ENCODE measurements at places on chromosomes 2 and 18. TPM values are rescaled to one million over a fixed set of nuclear protein-coding genes. Genes with fewer than 3 reads are reported as not detected.

DNA sequence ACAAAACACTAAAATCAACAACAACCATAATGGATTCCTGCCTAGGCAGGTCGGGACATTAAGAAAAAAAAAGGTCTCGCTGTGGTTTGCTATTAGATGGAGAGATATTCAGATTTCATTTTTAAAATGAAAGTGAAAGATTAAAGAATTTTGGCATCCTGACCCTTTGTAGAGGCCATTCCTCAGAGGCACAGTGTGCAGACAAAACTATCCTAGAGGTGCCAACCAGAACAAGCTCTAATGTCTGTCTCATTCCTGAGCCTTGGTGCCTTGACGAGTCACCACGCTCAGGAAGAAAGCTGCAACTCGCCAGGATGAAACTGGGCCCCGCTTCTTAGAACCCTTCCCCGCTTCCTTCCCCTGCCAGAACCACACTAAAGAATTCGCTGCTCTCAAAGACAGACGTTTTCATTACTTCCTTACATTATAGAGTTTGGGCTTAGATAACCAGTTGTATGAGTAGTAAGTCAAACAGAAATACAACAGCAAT lies 156.0 kb downstream of the TGIF1 start:
- peak; percentile 35 for DNase-seq

DNA sequence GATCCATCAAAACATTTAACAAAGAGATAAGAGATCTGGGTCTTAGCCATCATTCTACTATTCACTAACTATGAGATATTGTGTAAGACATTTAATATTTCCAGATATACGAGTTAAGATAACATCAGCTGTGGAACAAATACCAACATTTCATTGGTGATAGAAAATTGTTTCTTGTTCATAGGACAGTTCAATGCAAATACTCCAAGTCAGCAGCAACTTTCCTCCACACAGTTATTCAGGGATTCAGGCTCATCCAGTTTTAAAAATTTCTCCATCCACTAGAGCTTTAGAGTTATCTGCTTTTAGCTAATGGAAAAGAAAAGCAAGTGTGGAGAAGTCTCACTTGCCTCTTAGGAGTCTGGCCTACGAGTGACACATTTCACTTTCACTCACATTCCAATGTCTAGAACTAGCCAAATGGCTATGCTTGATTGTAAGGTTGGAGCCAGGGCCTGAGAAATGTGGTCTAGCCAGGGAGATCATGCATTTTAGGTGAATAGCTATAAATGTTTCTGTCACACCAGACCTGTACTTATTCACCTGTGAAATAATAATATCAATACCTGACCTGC lies 119.3 kb upstream of the MAPRE2 start:
- no peak for DNase-seq

GRCh38 chr2:7333189-7333765 lies 416.1 kb downstream of the RNF144A start:
- no peak for DNase-seq

DNA sequence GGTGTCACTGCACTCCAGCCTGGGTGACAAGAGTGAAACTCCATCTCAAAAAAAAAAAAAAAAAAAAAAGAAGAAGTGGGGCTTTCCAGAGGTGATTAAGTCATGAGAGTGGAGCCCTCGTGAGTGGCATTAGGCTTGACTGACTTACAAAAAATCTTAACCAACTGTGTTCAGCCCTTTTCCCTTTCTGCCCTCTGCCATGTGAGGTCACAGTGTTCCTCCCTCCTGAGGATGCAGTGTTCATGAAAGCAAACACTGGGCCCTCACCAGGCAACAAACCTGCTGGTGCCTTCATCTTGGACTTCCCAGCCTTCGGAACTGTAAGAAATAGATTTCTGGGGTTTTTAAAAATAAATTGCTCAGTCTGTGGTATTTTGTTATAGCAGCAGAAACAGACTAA lies 37.0 kb upstream of the METTL21A start:
- no peak for DNase-seq

- no peak for DNase-seq
Observed at GRCh38 chr2:69209482-69209881, 177.5 kb downstream of the GFPT1 start.

DNA sequence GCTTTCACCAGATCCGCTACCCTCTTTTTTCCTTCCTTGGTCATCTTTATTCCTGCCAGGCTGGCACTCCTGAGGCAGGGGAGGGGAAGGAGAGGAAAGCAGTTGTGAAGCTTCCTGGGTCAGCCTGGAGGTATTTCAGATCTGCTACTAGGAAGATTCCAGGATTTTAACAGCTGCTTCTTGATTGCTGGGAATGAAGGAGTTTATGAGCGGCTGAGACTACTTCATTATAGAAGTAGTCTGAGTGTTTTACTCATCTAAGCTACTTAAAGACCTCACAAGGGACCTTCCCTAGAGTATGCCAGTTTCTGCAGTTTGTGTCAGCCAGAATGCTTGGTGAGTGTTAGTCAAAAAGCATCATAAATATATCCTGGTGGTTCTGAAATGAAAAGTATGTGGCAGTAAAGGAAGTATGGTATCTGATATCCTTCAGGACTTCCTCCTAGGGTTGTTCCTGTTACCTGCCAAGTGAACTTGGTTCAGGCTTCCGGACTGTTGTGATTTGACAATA lies 1.9 kb downstream of the TANC1 start:
- no peak for DNase-seq

DNA sequence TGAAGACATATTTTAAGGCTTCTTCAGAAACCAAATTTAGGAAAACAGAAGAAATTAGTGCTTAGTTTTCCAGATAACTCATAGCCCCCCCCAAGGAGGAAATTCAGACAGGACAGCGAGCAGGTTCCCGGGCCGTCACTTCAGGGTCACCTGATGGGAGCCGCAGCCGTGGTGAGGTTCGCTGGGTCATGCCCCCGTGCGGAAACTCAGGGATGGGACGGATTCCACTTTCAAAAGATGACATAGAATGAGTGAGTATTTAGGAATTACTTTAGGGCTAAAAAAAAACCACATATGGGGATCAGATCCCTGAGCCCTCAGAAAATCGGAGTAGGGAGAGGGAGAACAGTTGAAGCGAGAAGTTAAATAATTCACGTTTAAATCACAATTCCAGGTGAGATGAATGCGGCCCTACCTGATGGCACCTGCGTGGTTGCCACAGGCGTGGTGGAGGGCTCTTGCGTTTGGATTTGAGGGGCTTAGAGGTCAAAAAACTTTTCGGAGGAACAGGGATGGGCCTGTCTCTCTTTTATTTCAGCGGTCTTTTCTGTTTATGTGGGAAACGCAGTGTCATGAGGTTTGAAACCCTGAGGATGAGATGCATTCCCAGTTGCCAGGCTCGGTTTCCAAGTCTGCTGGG lies 114.4 kb downstream of the NFATC1 start:
- DNase-seq: peak; percentile 54

- no peak for DNase-seq
Observed at GRCh38 chr2:9548506-9548905, 7.1 kb downstream of the ADAM17 start.

DNA sequence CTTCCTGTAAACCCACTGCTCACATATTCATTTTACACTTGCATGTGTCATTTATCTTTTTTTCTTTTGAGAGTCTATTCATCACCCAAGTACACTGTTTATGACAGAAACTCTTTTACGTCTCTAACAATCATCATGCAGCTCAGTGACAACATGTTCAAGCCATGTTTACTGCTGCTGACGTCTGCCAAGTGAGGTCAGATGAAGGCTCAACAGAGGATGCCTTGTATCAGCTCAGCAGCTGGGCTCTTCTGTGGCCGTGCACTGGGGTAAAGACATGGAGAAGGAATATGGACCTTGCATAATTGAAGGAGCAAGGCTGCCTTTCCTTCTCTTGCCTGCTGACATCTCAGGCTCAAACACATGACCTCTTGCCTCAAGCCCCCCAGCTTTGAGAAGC lies 99.6 kb downstream of the ADD2 start:
- DNase-seq: peak; percentile 38

DNA sequence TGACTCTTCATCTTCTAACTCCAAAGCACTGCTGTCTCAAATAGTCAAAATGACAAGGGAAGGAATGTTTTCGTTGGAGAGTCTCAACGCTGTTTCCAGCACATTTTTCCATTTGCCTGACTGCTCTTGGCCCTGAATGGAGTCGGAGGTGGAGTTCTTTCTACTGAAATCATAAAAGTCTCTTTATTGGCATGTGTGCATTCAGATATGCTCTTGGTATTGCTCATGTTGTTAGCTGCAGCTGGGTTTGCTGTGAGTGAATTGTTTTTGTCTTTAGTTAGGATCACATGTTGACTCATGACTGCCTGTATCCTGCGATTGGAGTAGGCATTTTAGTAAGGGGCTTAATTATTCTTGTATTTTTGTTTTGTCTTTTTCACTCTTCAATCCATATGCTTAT lies 16.8 kb downstream of the TMEM17 start:
- DNase-seq: no peak

DNA sequence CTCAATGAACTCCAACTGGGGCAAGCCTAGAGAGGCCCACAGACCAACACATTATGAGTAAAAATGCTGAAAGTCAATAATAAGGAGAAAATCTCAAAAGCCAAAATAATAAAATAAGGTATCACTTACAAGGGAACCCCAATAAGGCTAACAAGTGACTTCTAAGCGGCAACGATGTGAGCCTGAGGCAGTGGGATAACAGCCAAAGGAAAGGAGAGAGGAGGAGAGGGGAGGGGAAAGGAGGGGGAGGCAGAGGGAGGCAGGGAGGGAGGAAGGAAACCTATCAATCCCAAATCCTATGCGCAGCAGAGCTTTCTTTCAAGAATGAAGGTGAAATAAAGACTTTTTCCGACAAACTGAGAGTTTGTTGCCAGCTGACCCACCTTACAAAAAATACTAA lies 6.0 kb upstream of the NFATC1 start:
- DNase-seq: no peak

DNA sequence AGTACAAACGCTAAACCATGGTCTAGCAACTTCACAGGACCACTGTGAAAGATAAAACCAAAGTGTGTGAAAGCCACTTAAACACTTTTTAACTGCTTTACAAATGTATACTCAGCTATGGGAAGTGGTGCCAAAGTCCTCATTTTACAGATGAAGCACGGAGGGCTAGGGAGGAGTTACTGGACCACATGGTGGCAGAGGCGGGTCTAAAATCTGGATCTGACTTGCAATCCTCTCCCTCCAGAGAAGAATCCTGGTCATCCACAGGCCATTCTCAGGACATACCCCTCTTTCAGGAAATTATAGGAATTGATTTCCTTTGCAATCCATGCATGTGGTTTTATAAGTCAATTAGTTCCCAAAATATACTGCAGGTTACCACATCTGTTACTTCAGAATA lies 84.6 kb upstream of the GYPC start:
- DNase-seq: no peak

- no peak for DNase-seq
Observed at GRCh38 chr2:56133931-56134629, 49.7 kb upstream of the CCDC85A start.

- DNase-seq: no peak
Observed at GRCh38 chr2:64234785-64235184, 90.6 kb upstream of the PELI1 start.

GRCh38 chr2:7692657-7693161 lies 775.5 kb downstream of the RNF144A start:
- DNase-seq: peak; percentile 91

DNA sequence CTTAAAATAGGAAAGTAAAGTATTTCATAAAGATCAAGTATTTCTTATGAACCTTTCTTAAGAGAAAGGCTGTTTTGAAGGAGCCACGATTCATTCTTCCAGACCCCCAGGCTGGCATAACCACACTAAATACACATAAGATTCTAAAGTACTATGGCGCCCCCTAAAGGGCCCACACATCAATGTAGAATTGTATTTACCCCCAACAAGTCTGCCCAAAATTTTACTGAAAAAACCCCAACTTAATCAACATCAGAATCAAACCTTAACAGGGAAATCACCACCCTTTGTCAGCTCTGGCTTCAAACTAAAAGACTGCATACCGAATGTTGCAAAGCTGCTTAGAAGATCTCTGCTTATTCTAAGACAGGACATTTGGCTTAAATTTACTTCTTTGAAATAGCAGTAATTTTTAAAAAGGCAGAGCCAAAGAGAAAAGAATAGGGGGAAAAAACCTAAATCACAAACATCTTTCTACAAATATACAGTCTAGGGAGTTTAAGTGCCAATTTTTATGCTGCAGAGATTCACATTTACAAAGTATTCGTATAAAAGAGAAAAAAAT lies 20.4 kb upstream of the BCL2 start:
- no peak for DNase-seq

GRCh38 chr18:55582325-55582724 lies 5.7 kb downstream of the TCF4 start:
- no peak for DNase-seq

DNA sequence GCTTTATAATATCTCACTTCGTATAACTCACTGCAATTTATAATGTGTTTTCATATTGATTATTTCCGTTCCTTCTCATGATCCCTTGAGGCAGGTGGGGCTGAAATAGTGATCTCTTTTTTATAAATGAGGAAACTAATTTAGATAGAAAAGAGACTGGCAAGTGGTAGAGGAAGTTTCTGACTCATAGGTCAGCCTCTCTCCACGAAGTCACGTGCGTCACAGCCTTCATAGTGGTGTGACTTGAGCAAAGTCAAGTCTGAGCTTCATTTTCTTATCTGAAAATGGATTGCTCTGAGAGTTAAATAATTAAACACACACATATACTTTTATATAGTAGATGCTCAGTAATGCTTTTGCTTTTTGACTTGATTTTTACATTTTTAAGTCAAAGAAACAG lies 19.9 kb downstream of the ABCG5 start:
- peak; percentile 86 for DNase-seq

- no peak for DNase-seq
Observed at GRCh38 chr2:189146553-189146952, 33.0 kb downstream of the COL5A2 start.

The XDH gene
- total RNA-seq: not detected

The KCNK3 gene
- 13.1 TPM for total RNA-seq

The C1QL2 gene
- total RNA-seq: not detected

The NOSTRIN gene
- total RNA-seq: 21.3 TPM

The RELCH gene
- total RNA-seq: 24.9 TPM

The IL36A gene
- total RNA-seq: not detected

The RSAD2 gene
- 6.9 TPM for total RNA-seq

The MAL gene
- total RNA-seq: 1.0 TPM

The STPG4 gene
- not detected for total RNA-seq

The GREB1 gene
- 15.4 TPM for total RNA-seq

Measured in posterior vena cava (tissue), 2 donors.